M059J (cell line): ENCODE measurements at places on chromosomes 6 and 20. TPM values are rescaled to one million over a fixed set of nuclear protein-coding genes. Genes with fewer than 3 reads are reported as not detected.
A peak's percentile ranks its signal among the peaks of the same experiment; 100 is the strongest.

Gene PIGT
- total RNA-seq, result 250 and 270 TPM in 2 replicates

GRCh38 chr20:64056889-64057627 lies 5.9 kb upstream of the TCEA2 start:
- no peak for DNase-seq

GRCh38 chr6:1538369-1538768 lies 71.3 kb upstream of the FOXC1 start:
- DNase-seq, result no peak

GRCh38 chr20:21656308-21657067 lies 49.0 kb upstream of the PAX1 start:
- no peak for DNase-seq

- no peak for DNase-seq
Observed at GRCh38 chr20:63640086-63640485, 13.1 kb downstream of the STMN3 start.

DNA sequence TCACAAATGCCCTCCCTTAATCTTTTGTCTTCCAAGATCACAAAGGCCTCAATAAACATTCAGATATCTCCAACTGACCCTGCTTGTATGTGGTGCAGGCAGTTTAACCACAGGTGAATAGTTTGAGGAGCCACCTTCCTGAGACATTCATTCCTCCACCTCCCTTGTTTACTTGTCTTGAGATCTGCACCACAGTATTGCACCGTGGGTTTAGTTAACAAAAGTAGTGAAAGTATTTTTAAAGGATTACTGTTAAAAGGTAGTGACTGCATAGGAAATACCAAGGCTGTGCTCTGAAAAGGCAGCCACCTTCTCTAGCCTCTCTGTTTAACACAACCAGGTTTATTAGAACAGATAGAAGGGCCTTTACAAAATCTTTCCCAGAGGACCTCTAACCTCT lies 46.5 kb downstream of the SESN1 start:
- no peak for DNase-seq

DNA sequence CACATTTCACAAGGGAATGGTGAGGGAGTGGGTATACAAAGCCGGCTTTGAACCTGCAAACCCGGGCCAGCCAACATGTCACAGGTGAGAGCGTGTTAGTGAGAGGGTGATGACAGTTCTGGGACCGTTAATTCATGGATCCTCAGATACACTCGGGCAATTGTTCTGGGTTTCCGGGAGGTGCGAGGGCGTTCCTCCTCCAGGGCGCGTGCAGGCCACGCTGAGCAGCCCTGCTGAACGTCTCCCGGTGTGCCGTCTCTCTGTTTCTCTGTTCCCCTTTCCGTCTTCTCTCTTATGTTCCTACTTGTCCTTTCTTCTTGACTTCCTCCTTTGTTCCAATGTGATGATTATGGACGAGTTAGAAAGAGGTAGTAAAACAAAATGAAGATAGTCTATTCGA lies 130.0 kb upstream of the GMDS start:
- DNase-seq, result no peak

Gene SMLR1
- not detected in 2 replicates for total RNA-seq

Gene ADGB
- total RNA-seq, result not detected in 2 replicates

GRCh38 chr6:155388591-155388990 lies 67.0 kb downstream of the NOX3 start:
- peak; percentile 12 for DNase-seq

Gene ENPP5
- 0.22 and 1.0 TPM in 2 replicates for total RNA-seq

DNA sequence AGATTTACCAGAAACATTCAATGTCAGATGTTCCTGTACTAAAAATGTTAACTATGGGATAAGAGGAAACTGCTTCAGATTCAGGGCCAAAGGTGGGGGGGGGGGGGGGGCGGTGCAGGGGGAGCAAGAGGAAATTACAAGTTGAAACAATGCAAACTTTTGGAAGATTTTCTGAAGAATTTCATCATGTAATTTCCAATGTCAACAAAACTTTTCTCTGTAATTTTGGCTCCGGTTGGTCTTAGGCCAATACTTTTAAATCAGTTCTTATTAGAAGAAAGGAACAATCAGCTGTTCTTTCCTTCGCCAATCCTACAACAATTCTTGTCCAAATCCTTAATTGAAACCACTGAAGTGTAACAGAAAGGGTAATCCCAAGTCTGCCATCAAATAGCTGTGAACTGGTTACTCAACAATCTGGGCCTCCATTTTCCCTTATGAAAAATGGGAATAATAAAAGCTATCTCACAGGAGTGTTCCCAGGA lies 13.1 kb downstream of the UQCC1 start:
- DNase-seq, result peak; percentile 29

- DNase-seq, result no peak
Observed at GRCh38 chr6:117469356-117469755, 13.1 kb upstream of the DCBLD1 start.

Gene RPP21
- total RNA-seq, result 106 and 156 TPM in 2 replicates

Gene PRDM1
- total RNA-seq, result 8.0 and 14.8 TPM in 2 replicates

- no peak for DNase-seq
Observed at GRCh38 chr6:13226071-13226470, 102.3 kb downstream of the TBC1D7 start.

DNA sequence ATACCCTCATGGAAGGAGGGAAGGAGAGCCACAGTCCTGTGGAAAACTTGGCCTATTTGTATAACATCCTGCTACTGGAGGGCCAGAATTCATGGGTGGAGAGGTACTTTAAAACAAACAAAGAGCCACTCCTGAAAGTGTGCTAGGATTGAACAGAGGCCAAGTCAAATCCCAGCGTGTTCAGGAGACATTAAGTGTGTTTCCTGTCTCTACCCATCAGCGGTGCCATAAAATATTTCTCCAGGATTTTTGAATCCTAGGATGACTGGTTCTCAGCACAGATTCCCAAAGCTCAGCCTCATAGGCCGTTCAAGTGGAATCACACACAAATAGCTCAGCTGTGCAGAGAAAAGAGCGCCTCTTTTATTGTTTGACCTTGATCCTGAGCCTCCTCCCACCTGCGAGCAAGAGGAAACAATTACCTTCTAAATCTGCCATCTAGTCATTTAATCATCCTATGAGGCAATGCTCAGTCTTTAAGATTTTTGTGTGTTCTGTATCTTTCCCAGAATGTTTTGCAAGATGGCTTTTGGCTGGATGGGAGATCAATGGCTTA lies 31.8 kb upstream of the RALGAPA2 start:
- DNase-seq, result no peak

Gene SSTR4
- not detected in 2 replicates for total RNA-seq

DNA sequence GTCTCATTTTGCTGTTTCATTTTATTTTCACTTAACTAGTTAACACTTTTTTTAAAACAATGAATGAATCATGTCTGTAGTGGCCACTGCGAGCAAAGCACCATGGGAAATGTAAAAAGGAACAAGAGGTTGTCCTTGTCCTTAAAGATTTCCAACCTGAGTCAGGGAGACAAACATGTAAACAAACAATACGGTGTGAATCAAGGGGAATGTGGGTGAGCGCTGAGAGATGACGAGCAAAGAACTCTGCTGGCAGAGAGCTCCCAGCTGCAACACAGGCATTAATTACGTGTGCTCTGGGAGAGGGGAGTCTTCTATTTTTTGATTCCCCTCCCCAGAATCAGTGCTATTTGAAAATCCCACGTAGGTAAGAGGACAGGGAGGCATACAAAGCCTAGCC lies 84.3 kb downstream of the ATXN1 start:
- peak; percentile 98 for DNase-seq

Gene TINAG
- not detected in 2 replicates for total RNA-seq

DNA sequence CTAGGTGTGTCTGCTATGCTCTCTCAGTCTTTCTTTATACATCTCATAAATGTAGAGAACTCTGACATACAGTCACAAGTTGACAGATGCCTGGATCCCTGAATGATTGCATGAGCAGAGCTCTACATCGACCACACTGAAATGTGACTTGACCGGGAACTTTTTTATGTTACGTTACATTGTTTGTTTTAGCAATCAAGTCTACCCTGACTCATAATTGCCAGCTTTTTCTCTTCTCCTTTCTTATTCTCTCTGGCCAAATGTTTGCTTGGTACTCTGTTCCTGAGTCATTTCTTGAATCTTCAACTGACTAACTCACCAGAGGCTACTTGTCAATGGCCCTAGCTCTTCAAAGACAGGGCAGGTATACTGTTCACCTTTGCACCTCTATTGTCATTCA lies 213.6 kb upstream of the DTNBP1 start:
- peak; percentile 46 for DNase-seq

DNA sequence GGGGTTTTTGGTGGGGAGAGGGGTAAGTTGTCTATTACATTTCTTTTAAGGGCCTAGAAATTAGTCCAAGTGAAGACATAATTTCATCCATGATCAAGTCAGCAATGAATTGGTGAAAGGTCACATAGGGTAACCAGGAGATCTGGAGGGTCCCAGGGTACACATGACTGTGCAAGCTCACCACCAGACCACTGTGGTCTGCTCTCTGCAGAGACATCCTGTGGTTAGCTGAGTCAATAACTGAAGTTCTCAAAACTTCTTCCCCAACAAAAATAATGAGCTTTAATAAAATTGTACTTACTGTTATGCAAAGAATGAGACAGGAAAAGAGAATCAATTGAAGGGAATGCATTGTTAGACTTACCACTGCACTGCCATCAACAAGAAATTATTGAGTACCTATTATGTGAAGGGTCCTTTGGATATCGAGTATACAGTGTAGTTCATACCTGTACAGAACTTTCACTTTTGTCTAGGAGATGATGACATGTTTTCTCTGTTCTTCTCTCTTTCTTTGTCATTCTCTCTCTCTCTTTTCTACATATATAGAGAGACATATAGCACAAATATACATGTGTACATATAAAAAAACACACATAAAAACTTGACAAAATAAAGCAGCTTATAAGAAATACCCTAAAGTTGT lies 209.8 kb downstream of the GJA1 start:
- DNase-seq, result peak; percentile 20

Gene RFX6
- total RNA-seq, result not detected in 2 replicates

GRCh38 chr6:159065759-159066329 lies 21.1 kb upstream of the TAGAP start:
- no peak for DNase-seq

Gene IL20RA
- not detected in 2 replicates for total RNA-seq

DNA sequence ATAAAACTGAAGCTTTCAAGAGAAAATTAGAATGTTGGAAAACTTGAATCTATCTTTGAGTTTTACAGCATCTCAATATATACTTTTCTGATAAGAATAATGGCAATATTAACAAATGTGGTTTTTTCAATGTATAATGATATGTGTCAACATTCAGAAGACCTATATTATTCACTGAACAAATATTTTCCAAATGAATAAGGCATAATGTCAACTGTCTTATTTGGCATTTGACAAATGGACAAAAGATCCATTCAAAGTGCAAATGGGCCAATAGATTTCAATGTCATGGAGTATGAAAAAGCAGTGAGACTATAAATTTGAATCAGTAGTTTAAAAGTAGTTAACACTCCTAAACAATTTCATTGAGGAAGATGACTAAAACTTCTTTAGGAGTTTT lies 20.9 kb downstream of the LMBRD1 start:
- DNase-seq, result no peak
